CD4-positive, alpha-beta T cell treated with Interleukin-21 for 1 hour (primary cell): ENCODE measurements at places on chromosomes 3 and 15.

DNA sequence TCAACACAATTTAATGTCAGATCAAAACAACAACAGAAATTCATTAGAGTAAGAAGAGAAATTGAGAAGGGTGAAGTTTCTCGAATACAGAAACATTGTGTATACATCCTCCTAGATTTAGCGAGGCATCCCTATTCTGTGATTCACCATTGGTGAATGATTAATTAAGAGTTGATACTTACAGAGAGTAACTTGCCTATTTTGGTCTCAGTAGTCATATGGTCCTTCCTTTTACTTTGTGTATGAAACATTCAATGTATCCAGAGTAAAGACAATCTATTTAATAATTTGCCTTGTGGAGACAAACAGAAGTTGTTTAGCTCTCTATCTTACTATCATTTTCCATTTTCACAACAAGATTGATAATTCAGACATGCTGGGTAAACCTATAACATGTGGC is 432.0 kb downstream of the ZPLD1 start:
- DNase-seq = no peak

DNA sequence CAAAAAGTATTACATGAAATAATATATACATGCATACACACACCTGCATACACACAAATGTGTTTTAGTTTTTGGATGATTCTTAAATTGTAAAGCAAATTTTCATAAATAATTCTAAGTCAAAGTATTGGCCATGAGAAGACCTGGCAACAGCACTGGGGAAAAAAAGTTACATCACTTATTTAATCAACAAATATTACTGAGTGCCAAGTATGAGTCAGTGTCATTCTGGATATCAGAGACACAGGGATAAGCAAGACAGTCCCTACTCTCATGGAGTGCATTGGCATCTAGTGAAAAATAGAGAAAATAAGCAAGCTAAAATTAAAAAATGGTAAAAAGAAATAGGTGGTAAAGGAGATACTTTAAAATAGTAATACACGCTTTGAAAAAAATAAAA is 29.4 kb upstream of the GUCA1C start:
- no peak for DNase-seq

- DNase-seq = no peak
Observed at GRCh38 chr3:132606085-132606484, 9.0 kb downstream of the ACKR4 start.

DNA sequence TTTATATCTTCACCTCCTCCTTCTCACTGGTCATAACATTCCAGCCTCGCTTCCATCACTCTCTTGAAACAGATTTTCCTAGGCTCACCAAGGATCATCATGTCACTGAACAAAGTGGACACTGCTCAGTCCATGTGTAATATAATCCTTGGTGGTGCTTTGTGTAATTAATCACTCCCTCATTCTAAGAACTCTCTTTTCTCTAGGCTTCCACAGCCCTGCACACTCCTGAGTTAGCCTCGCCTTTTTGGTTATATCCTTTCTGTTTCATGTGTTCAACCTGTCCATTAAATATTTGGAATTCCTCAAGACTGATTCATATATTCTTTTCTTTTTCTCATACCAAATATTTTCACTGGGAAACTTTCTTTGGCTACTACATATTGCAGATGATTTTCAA is 440.8 kb downstream of the PYDC2 start:
- no peak for DNase-seq

GRCh38 chr3:126434931-126435411 is 40.3 kb downstream of the CFAP100 start:
- DNase-seq = no peak

DNA sequence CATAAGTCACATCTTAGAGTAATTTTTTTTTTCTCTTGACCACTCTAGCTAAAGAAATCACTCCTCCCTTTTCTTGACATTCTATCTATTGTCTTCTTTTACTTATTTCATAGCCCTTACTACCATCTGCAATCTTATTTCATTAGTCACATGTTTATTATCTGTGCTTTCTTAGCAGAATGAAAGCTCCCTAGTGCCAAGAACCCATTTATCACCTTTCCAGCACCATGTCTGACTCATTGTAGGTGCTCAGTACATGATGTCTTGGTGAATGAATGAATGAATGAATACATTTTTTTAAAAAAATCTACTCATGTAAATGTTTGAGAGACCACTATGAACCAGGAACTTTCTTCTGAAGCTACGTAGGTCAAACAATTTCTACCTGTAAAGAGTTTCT is 157.2 kb downstream of the CADPS start:
- DNase-seq = no peak

- DNase-seq = no peak
Observed at GRCh38 chr15:50945725-50946124, 37.2 kb downstream of the AP4E1 start.

- no peak for DNase-seq
Observed at GRCh38 chr3:1830851-1831250, 267.8 kb upstream of the CNTN4 start.

- DNase-seq = no peak
Observed at GRCh38 chr3:177490626-177491025, 293.3 kb upstream of the TBL1XR1 start.

DNA sequence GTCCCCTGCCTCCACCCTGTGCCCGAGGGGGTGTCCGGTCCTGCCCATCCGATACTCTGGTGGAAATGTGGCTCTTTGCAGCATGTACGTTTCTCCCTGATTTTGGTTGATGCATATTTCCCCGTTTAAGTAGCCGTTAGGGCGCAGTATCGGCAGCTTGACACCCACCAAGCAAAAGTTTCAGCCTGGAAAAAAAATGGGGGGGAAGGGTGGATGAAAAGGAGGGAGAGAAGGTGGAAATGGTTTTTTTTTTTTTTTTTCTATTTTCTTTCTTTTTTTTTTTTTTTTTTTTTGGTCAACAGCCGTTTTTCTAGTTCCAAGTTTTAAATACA is 1.3 kb downstream of the RAP2B start:
- no peak for DNase-seq

- no peak for DNase-seq
Observed at GRCh38 chr15:26736502-26737248, 36.2 kb downstream of the GABRB3 start.

DNA sequence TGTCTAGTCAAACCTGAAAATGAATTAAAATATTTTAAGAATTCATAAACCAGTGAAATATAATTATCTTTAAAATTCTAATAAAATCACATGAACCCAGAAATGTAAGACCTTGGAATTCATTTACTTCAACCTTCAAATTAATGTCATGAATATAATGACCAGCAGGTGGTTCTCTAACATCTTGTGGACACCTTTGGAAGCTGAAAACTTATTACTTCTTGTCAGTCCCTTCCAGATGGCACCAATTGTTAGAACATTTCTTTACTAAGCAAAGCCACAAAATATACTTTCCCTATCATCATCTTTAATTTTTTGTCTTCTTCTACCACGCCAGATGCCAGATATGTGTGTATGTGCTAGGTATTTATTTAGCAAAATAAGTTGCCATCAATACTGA is 240.0 kb downstream of the MBNL1 start:
- DNase-seq = no peak

- DNase-seq = no peak
Observed at GRCh38 chr3:12430086-12430485, 54.2 kb upstream of the TSEN2 start.

GRCh38 chr15:57100136-57100539 is 181.7 kb downstream of the TCF12 start:
- no peak for DNase-seq

DNA sequence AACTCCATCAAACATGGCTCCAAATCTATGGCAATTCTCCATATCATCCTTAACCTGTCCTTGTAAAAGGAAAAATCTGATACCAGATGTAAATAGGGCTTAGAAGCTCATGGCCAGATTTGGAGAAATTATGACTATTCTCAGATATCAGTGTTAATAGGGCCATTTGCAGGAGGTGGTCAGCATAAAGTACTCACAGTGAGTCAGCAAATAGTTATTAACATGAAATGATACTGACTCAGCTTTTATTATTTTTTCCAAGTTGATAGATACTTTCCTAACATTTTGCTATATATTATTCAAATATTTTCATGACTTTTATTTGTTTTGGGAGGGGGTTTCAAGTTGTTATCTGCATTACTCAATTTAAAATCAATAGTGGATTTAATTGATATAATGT is 255.8 kb downstream of the MFSD1 start:
- no peak for DNase-seq

DNA sequence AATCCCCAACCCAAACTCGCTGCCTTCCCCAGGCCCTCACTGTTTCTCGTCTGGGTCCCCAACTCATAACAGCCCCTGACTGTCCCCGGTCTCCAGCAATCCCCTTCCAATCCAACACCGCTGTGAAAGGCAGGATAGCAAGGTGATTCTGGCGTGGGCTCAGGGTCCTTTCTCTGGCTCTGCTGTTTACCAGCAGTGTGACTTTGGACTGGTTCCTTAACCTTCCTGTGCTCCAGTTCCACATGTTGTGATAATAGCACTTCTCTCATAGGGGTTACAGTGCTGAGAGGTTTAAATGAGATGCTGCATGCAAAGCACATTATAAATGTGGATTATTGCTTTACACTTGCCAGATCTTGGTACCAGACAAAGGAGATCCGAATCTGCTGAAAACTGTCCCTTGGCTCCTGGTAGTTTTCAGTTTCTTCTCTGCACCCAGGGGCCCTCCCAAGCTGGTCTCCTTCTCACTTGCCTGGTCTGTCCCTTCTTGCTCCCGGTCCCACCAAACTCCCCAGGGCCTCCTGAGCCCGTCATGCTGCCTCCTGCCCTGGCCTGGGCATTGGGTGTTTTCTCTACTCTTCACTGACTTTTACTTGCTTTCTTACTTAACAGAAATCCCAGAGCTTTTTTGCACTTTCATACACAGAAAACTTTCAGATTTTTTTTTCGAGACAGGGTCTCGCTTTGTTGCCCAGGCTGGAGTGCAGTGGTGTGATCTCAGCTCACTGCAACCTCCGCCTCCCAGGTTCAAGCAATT is 26.8 kb upstream of the CYP11A1 start:
- no peak for DNase-seq

- no peak for DNase-seq
Observed at GRCh38 chr3:46539443-46540005, 26.6 kb downstream of the LRRC2 start.

GRCh38 chr15:43132830-43133429 is 456 bp upstream of the TMEM62 start:
- no peak for DNase-seq

GRCh38 chr3:44513513-44513912 is 36.0 kb upstream of the ZNF445 start:
- no peak for DNase-seq

DNA sequence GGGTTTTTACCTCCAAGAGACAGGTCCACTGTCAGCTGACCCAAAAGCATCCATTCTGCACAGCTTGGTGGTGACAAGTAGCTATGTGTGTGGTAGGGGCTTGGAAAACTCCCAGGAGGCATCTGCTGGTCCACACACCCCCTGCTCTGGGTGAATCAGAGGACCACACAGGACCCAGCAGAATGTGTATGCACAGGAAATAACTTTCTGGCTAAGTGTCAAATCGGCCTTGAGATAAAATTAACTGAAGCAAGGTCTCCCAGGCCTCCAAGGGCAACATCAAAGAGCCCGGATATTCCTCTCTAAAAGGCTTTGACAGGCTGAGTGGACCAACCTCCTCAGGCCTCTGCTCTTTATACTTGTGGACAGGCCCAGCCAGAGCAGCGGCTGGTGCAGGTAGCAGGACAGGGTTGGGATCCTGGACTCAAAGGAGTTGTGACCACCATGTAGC is 66.5 kb downstream of the CTNNB1 start:
- DNase-seq = no peak

GRCh38 chr3:20225769-20226168 is 39.8 kb upstream of the SGO1 start:
- DNase-seq = no peak

DNA sequence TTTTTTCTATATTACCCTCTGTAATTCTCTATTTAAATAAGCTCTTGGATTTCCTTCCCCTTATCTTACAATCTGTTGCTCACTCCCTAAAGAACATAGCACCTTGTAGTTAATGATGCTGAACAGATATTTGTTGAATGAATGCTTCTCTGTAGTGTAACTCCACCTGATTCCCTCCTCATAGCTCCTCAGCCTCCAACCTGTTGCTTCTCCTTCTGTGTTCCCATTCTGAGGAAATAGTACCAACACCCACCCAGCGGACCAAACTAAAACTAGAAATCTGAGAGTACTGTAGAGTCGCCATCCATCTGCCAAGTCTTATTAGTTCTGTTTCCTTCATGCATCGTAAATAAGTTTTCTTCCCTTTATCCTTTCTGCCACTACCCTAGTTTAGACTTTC is 55.5 kb upstream of the GNB4 start:
- no peak for DNase-seq

DNA sequence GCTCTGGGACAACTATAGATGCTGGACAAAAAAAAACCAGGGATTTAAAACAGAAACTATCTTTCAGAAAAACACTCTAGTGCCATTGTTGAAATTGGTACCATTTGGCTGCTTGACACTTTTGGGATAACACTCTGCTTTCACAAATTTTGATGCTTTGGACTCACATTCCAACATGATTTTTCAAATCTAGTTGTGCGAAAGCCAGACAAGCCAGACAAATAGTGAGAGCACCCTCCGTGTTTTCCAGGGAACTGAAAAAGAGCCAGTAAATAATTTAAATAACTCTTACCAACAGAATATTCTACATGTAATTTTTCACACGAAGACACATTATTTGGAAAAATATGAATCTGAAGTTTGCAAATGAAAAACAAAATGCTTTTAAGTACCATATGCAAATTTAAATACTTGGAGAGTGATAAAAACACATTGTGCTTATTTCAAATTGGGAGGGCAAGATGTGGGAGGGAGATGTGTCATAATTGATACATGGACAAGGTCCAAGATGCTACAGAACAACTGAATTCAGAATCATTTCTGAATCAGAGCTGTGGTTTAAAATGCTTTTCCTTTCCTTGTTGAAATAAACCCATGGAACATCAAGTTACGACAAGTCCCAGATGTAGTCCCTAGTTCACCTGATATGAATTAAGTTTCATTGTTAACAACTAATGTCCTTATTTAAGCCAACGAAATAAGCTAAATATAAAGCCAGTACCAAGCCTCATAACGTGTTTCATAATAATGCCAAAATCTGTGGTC is 144.2 kb upstream of the SOX2 start:
- no peak for DNase-seq

DNA sequence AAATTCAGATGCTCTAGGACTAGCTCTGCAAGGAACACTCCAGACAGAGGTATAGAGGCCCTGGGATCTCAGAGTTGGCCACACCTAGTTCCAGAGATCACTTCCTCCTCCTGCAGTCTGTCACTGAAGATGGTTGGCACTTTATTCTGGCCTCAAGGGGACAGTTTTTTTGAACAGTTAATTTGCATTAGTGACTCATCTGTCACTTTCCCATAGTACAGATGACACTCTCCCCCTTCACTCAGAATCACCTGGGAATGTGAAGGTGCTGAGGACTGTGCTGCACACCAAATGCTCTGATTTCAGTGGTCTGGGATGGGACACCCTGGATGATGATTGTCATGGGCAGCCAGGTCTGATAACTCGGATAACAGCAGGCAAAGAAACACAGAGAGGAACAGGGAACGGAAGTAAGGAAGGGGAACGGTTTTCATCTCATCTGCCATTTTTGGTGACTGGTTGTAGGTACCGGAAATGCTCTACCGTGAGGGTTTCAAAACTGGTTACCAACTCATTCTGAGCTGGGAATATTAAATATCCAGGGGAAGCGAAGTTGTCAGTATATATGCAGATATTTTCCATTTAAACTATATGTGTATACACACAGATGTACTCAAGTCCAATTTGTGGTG is 232.5 kb upstream of the ST8SIA2 start:
- DNase-seq = no peak
